ENCODE measurements at places on chromosomes 4 and X.

DNA sequence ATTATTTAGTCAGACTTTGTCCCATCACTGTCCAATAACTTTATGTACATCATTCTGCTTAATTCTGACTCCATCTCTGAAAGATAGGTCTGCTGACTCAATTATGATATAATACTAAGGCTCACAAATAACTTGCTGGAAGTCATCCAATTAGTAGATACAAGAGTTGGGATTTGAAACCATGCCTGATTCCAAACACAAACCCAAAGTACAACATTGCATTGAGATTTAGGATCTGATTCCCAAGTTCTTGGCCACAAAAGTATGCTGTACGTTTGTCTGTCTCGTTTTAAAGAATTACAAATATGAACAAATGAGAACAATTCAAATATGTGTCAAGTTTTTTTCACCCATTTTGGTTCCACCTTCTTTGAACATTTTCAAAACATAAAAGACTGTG is 108.8 kb downstream of the AMELX start:
- no peak for DNase-seq

GRCh38 chr4:172809319-172809718 is 359.3 kb upstream of the GALNT7 start:
- no peak for DNase-seq

DNA sequence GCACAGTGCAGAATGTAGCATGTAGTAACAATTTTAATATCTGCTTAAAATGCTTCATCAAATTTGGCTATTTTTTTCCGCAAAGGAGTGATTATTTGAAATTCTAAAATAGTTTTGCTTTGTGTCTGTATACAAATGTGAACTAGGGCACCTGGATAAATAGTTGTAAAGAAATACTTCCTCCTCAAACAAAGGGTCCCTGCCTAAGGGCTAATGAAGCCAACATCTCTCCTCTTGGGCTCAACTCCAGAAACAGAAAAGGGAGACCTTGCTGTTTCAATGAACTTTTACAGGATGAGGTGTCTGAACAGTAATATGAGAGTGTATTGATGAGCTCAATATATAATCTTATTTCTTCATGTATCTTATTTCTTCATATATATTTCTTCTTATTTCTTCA is 30.8 kb upstream of the SCOC start:
- no peak for DNase-seq

- no peak for DNase-seq
Observed at GRCh38 chr4:182828360-182829025, 88.7 kb downstream of the DCTD start.

DNA sequence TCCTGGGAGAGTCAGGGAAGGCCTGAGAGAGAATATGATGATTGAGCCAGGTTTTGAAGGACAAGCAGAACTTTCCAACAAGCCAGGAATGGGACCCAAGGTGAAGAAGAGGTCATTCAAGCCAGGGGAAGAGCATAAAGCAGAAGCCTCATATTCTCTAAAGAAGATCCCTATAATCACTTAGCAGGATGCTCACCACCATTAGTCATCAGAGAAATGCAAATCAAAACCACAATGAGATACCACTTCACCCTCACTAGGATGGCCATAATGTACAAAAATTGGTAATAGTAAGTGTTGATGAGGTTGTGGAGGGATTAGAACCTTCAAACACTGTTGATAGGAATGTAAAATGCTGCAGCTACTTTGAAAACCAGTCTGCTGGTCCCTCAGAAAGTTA is 20.5 kb upstream of the SUPT20HL1 start:
- no peak for DNase-seq

All from NCI-H2107 (cell line).